NCI-H510A (cell line): ENCODE measurements at places on chromosomes 11 and 22.

- no peak for DNase-seq
These were observed 68.9 kb downstream of the CYTH4 start for GRCh38 chr22:37351232-37351631.

DNA sequence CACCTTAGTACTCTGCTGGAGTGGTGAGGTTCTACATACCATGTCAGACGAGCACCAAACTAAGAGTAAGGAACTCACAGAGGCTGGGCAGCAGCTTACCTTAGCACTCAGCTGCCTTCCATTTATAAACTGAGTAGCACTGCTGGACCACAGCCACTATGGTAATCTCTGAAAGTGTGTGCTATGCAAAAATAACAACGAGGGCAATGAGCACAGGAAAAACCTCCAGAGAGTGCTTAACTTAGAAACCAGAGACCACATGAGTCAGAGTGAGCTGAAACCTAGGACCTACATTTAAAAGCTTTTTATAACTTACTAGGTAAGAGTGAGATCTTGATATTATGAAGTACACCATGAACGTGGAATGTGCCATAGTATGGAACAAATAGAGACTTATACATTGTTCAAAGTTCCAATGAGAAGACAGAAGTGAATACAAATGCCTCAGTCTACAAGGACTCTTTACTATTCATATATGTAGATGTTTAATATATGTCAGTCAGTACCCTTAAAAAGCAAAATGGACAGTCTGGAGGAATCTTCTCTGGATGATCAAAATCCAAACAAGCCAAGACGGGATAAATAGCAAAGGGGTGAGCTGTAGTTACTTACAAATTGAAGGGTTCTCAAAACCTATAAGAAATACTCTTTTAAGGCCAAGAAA is 17.2 kb upstream of the CD59 start:
- DNase-seq, result no peak

DNA sequence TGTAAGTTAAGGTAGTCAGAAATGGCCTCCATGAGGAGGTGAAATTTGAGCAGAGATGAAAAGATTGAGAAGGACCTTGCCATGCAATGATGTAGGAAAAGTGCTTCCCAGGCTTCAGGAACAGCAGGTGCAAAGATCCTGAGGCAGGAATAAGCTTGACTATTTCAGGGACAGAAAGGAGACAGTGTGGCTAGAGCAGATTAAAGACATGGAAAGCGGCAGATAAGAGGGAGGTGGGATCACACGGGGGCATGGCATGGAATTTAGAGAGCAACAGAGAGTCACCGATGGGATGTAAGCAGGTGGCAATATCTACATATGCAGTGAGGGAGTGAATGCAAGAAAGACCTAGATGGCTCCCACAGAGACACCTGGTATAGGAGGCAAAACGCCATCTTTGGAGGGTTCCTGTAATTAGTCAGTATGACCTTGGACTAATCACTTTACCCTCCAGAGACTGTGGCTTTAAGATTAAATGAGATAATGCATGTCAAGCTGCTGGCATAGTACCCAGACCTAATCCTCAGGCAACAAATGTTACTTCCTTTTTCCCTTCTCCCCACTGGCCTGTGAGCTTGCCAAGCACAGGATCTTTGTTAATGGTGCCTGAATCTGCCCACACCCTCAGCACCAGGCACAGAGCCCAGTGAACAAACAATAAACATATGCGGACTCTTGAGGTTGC is 24.6 kb upstream of the ACER3 start:
- no peak for DNase-seq

DNA sequence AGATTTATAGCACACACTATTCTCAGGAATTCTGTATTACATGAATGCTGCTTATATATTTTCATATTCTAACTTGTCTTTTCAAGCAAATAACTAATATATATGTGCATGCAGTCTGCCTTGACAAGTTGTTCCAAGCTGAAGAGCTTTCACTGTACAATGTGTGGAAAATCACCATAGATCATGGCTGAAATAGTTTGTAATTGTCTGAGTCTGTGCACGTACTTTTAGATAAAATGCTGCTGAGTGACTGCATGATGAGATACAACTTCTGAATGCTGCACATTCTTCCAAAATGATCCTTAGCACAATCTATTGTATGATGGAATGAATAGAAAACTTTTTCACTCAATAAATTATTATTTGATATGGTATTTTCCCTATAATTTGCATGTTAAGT is 58.9 kb downstream of the SLC5A12 start:
- DNase-seq, result no peak

DNA sequence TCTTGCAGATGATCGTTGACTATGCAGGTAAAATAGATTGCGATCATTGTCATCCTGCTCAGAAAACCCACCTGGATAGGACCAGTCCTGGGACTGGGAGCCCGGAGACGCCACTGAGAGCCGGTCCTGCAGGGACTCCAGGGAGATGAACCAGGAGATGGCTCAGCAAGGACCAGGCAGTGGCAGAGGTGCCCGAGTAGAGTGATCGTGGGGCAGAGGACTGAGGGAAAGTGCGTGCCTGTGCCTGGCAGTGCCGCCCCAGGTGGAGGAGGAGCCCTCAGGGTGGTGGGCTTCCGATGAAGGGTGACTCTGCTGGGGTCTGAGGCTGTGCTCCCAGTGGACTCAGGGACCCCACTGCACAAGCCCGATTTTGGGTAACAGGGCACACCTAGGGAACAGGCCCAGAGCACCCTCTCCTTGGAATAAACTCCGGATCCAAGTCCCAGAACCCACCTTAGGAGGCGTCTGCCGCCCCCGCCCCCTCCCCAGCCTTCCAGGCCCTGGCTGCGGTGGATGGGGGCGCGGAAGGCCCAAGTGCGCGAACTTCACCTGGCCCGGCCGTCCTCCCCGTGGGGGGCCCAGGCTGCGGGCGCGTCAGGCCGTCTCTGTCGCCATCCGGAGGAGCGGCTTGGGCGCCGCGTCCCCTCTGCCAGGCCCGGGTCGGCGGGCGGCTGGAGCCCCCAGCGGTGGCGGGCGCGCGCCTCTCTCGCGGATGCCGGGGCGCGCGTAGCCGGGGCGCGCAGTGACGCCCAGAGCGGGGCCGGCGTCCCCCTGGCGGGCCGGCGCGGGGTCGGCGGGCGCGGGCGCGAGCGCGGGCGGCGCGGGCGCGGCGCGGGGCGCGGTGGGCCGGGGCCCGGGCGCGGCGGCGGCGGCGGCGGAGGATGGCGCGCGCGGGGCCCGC is 1338.8 kb downstream of the BRD1 start:
- no peak for DNase-seq

DNA sequence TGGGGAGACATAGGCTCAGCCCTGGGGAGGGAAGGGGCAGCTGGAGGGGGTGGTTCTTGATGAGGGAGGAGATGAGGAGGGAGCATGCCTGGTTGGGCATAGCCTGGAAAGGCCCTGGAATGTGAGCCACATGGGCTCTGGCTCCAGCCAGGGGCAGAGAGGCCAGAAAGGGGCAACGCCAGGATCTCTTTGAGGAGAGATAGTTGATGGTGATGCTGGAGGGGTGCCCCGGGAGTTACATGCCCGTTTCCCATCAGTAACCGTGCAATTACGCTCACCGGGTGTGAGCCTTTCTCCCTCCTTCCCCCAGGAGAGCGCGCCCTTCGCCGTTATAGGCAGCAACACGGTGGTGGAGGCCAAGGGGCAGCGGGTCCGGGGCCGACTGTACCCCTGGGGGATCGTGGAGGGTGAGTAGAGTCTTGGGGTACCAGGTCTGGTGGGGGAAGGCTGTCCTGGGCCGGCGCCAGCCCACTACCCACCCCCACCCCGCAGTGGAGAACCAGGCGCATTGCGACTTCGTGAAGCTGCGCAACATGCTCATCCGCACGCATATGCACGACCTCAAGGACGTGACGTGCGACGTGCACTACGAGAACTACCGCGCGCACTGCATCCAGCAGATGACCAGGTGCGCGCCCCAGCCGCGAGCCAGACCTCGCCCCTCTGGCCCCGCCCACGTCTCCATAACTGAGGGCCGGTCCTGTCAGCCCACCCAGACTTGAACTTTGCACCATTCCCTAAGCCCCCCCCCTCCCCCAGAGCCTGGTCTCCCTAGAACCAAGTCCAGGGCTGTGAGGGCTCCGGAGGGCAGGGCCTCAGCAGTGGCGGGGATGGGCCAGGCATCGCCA is 1.8 kb upstream of the GP1BB start:
- no peak for DNase-seq

DNA sequence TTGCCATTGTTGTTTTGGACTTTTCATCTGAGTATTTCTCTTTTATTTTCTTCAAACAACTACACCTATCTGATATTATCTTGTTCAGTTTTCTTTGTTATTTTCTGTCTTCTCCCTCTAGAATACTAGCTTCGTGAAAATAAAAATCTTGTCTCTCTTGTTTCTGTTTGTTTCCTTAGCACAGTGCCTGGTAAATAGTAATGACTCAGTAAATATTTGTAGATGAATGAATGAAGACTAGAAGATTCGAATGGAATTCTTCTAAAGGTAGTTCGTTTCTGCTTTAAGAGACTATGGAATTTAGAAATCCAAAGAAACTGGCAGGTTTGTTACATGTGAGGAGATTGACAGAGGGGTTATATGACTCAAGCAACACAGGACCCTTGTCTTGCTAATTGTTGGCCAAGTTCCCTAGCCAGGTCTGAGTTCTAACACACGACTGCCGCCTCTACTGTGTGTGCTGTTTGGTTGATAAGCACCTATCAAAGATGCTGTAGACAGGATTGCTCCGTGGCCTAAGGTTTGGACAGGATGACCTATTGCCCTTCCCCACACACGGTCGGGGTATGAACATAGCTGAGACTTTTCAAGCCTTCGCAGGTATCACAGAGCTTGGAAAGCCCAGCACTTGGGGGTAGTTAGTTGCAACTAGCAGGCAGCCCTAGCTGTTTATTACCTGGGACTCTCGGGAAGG is 831 bp upstream of the TMEM135 start:
- no peak for DNase-seq

DNA sequence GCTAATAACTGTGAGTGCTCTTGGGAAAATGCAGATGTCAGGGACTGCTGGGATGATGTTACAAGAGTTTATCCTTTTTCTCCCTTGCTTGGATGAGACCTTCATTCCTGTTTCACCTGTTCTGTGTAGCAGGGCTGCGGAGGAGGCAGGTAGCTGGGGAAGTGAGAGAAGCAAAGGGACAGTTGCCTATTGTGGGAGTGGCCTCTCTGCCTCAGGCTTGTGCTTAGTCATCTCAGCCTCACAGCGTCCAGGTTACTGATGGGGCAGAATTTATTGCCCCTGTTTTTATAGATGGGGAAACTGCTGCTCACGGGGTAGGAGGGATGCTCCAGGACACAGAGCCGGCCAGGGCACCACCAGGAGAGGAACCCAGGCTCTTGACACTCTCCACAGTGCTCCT is 1.7 kb downstream of the STX3 start:
- peak; percentile 23 for DNase-seq

DNA sequence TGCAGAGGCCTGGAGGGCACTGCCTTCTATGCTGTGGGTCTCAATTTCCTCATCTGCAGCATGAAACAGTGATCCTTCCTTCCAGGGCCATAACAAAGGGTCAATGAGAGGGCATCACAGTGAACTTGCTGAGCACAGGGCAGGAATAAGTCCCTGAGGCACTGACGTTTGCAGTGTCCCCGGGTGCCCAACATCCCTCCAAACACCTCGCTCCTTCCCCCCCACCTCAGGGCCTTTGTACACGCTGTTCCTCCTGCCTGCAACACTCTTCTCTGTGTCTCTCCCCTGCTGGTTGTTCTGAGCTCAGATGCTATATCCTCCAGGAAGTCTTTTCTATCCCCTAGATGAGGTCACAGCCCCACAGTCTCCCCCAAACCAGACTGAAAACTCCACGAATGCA is 59.7 kb upstream of the TCF20 start:
- DNase-seq, result no peak

- DNase-seq, result no peak
These were observed 5.2 kb upstream of the ZP1 start for GRCh38 chr11:60862171-60862570.

DNA sequence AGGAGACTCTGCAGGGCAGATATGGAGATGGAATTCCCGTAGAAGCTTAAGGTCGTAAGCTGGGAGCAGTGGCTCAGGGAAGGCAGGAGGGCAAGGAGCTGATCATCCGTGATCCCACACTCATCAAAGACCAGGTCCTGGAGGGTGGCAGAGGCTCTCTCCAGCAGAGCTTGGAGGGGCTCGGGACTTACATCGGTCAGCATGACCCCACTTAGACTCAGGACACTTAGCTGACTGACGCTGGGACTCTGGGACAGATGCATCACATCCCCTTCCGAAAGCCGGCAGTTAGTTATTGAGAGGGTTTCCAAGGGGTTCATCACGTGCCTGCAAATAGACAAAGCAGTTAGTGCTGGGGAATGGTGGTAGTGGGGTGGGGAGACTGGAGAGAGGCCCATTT is 10.7 kb downstream of the PRAME start:
- no peak for DNase-seq

GRCh38 chr11:93477684-93478234 is 65.4 kb downstream of the SMCO4 start:
- DNase-seq, result no peak

GRCh38 chr11:17766073-17766359 is 31.4 kb downstream of the KCNC1 start:
- no peak for DNase-seq
